GM19239 (cell line): ENCODE measurements at places on chromosomes 5 and 9.
A peak's percentile ranks its signal among the peaks of the same experiment; 100 is the strongest.

- DNase-seq = no peak
Measured at GRCh38 chr5:43416803-43417394, 4.7 kb upstream of the CCL28 start.

DNA sequence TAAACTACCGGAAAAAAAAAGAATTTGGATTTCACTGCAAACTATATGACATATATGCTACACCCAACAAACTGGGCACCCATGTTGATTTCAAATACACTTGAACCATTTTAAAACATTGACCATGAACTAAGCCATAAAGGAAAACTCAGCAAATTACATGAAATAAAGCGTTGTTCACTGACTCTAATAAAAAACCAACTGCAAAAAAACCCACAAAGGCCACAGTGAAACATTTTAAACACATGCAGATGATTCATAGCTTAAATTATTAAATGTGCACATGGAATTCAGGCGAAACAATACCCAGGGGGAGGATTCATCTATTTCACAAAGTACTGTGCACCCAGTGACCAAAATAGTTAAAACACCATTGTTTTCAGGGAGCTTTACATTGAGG, 33.3 kb downstream of the MTRR start:
- no peak for DNase-seq

- DNase-seq = no peak
Measured at GRCh38 chr9:17839776-17840175, 260.9 kb downstream of the SH3GL2 start.

DNA sequence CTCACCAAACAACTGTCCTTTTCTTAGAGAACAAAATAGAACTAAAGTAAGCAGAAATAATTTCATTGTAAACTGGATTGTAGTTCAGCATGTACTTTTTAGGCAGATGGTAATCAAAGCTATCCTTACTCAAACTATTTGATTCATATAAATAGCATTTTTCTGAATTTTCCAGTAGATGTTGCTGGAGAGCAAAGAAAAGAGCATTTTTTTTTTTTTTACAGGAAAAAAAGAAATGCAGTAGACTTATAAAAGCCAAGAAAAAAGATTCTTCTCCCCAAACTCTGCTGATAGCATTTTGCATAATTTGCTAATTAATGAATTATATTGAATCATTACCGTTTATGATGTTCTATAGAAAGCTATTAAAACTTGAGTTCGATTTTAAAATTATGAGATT, 715.3 kb upstream of the WWC1 start:
- no peak for DNase-seq

- no peak for DNase-seq
Measured at GRCh38 chr5:171639205-171639621, 146.4 kb upstream of the SMIM23 start.

- no peak for DNase-seq
Measured at GRCh38 chr5:132466433-132467286, 23.9 kb downstream of the IRF1 start.

DNA sequence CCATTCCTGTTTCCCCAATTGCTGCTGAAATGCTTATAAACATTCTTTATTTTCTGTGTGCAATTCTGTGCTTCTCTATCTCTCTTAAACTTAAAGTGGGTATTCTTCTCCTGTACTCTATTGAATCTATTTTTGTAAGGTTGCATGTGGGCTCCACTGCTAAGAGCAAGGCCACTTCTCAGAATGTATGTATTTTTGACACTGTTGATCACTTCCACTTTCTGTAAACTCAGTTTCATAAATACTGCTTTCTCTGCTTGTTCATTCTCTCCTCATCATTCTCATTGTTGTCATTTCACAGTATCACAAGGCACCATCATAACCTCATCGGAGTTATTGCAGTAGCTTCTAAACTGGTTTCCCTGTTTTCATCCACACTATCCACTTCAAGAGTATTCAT, 483.0 kb upstream of the CDH18 start:
- no peak for DNase-seq

DNA sequence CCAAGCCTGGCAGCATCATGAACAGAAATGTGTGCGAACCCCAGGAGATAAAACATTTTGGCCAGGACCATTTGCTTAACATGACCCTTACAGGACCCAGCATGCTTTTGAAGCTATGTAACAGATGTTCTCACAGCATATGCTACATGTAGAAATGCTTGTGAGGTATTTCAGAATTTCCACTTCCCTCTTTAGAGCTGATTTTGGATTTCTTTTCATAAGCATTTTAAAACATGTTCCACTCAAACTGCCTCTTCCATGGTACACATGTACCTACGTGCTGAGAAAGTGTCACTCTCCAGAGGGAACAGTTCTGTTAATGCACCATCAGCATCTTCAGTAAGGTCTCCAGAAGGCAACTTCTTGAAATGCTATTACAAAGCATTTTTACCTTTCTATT, 15.7 kb upstream of the TSSK1B start:
- DNase-seq = no peak

DNA sequence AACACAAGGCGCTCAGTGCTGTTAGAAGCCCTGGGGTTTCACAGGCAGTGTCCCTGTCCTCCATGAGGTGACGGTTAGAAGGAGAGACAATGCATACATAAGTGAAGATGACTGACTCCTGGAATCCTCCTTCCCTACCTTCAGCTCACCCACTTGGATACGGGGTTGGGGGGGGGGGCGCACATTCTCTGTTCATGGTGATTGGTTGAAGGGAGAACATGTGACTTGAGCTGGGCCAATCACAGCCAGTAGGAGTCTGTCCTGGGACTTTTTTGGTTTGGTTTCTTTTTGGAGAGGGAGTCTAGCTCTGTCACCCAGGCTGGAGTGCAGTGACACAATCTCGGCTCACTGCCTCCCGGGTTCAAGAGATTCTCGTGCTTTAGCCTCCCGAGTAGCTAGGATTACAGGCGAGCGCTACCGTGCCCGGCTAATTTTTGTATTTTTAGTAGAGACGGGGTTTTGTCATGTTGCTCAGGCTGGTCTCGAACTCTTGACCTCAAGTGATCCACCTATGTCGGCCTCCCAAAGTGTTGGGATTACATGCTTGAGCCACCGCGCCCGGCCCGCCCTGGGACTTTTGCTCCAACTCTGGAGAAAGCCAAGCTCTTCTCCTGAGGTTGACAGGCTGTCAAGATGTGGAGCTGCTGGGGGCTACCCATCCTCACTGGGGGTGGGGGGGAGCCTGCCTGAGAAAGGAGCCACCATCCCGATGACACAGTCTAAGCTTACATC, 30.8 kb downstream of the SH3PXD2B start:
- DNase-seq = no peak

DNA sequence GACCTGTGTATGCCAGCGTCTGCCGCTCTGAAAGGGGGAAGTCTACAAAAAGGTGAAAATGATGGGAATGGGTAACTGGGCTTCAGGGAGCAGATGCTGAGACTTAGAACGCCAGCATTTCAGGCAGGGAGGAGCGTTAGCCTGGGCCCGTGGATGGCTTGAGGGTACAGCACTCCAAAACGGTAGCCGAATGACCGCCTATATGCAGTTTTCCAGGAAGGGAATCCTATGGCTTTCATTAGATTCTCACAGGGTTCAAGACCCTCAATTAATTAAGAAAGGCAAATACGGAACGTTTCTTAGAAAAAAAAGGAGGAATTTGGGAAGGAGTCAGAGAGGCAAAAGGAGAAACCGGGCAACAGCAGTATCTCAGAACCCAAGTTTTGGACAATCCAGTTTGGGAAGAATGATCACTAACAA, 639 bp downstream of the AMACR start:
- no peak for DNase-seq

DNA sequence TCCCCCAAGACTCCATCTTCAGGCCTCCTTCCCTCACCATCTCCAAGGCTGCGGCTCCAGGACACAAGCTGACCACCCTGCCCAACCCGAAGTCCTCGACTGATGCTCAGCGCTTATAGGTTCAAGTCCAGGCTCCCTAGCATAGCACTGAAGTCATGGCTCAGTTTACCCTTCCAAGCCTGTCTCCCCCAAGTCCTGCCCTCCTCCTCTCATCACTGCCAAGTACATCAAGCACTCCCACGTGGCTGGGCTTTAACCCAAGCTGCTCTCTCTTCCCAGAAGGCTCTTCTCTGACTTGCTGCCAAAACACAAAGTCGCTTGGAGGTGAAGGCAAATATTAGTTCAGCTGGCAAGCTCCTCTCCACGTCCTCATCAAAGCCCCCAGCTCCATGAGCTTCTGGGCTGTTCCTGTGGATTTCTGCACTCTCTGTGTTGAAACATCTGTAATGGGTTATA, 22.1 kb upstream of the MARCHF6 start:
- DNase-seq = no peak

GRCh38 chr5:14476786-14477435, 104.7 kb upstream of the OTULINL start:
- no peak for DNase-seq

DNA sequence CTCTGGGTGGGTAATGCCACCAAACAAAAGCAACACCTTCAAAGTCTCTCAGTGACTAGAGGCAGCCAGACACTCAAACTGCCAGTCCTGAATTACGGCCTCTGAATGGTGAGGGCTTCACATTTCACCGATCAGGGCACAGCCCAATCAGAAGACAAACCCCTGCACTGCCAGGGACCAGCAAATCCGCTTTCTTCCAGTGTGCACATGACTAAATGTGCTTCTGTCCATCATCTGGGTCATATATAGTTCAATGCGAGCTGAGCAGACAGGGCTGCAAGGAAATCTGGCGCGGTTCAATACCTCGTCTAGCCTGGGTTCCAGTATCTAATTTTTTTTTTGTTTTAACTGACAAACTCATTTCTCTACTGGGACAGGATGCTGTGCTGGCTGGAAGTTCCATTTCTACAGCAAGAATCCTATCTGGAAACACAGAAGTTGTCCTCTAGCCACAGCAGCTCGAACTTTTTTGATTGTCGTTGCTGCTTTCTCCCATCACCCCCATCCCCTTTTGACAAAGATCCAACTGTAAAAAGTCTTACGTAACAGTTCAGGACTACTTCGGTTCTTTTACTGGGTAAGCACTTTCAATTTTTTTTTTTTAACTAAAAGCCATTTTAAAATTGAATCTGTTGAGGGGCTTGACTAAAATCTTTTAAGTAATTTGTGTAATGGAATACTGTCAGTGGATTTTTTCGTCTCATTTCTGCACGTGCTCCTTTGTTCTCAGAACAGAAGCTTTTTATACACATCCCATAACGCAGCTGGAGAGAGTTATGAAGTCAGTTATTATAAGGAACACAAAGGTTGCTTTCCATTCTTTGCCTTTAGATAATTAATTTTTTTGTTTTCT, 112.7 kb downstream of the NR6A1 start:
- peak; percentile 58 for DNase-seq

- no peak for DNase-seq
Measured at GRCh38 chr9:36789886-36790285, 217.2 kb downstream of the MELK start.

- no peak for DNase-seq
Measured at GRCh38 chr5:43569236-43569746, 12.4 kb upstream of the PAIP1 start.

GRCh38 chr9:130556396-130557076, 22.8 kb upstream of the FUBP3 start:
- DNase-seq = no peak

GRCh38 chr5:72369301-72369700, 49.1 kb downstream of the PTCD2 start:
- no peak for DNase-seq

- DNase-seq = no peak
Measured at GRCh38 chr9:88676644-88677043, 141.7 kb downstream of the NXNL2 start.

GRCh38 chr5:155631116-155631515, 617.6 kb downstream of the KIF4B start:
- DNase-seq = no peak

DNA sequence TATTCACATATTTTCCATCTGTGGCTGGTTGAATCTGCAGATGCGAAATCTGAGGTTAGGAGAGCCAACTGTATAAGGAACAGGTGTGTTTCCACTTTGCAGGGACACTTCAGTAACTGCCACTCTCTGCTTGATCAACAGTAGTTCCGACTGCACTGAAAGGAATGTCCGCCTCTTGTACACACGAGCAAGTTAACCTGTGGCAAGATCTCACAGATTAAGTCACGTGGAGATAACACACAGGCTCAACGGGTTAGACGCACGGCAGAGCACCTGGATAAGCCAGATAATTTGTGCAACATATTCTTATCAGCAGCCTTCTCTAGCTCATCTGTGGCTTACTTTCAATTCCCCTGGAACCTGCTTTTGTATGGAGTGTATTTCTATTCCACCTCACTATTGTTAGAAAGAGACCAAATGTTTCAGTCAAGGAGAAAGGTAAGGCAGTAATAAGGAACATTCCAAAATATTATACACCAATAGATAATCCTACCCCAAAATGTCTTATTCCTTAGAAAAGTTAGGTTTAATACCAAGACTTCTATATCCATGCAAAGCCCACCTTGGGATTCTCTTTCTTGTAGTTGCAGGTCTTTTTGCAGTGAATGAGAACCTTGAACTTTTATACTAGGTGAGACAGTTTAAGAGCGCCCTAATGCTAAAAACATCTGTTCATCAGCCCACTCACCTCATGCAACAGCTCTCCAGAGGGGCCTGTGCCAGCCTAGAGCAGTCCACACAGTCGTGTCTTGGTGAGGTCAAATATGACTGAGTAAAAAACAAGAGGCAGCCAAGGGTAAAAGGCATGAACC, 6.5 kb upstream of the C9 start:
- no peak for DNase-seq

GRCh38 chr5:170109059-170110031, 3.6 kb downstream of the FOXI1 start:
- DNase-seq = no peak

- DNase-seq = no peak
Measured at GRCh38 chr5:35963381-35963843, 25.0 kb upstream of the CAPSL start.

DNA sequence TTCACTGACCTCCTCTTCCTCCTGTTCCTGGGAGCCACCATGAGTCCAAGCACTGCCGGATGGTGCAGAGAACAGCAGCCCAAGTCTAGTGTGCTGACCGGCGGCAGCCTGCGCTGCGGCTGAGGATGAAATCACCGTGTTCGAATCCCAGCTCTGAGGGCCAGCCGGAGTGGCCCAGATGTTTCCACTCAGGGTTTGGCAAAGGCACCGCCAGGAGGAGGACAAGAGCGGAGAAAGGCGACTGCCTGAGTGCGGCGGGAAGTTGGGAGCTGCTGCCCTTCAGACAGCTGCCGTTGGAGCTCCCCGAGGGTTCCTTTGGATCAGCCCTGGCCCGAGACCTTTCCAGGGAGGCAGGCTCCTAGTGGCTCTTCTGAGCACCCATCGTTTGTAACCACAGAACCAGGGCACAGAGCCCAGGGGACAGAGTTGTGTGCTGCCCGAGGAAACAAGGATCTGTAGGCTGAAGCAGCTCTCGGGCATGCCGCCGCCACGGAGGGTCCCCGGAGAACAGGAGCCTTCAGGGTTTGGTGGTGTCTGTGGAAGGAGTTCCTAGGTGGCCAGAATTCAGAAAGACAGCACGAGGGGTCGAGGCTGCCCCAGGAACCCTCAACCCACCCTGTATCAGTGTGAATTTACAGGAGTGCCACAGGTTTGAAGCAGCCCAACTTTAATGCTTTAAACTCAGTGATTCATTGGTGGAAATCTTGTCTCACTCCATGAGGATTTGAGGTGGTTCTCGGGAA, 115.6 kb upstream of the COL5A1 start:
- DNase-seq = no peak

- no peak for DNase-seq
Measured at GRCh38 chr9:70678153-70678552, 263.7 kb upstream of the KLF9 start.

- DNase-seq = no peak
Measured at GRCh38 chr9:37455884-37456647, 9.2 kb downstream of the ZBTB5 start.
